ENCODE measurements at places on chromosomes 1 and 21.

- no peak for DNase-seq
Observed at GRCh38 chr1:41582351-41582750, 97.9 kb upstream of the EDN2 start.

GRCh38 chr1:235932090-235932510, 65.4 kb upstream of the LYST start:
- no peak for DNase-seq

DNA sequence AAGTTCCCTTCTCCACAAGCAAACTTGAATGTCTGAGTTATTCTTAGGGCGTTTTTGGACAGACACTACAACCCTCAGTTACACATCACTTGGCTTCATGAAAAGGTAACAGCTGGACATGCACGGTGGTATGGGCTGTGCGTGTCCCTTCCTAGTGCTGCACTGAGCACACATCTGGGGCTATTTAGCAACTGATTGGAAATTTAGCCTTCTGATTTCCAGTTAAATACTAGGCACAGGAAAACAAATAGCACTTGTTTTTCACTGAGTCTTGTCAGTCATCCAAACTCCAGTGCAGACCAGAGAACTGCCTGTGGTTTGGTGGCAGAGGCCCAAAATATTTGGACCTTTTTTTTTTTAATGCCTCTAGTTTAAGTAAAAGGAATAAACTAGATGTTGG, 134.7 kb downstream of the TGFBR3 start:
- DNase-seq, result no peak

DNA sequence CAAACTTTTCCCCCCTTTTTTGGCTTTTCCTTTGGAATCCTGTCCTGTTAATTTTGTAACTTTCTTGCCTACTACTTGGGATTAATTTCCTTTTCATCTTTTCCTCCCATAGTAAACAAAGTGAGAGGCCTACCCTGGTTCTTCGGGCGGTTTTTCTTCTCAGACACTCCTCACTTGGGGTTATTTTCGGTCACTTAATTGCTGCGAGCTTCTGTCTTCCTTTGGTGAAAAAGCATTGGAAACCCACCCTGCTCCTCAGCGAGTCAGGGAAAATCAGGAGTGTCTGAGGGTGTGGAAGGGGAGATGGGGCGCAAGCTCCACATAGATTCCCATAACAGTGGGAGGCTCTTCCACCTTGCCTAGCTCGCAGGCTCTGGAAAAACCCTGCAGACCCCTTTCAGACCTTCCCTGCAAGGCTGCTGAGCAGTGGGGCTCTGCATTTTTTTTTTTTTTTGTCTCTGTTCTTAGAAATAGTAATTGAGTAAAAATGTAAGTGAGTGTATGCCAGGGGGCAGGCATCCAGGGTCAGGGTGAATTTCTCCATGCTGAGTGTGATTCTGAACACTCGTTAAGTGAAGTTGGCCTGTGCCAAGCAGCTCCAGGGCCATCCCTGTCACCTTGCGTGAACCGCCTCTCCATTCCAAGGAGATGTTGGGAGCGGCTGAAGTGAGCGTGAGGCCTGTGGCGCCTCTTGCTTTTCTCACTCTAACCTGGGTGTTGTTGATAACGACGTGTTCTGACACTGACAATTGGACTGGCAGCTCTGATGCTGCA, 20.3 kb downstream of the TGFB2 start:
- no peak for DNase-seq

- DNase-seq, result no peak
Observed at GRCh38 chr1:34761176-34761761, 1.7 kb downstream of the GJB4 start.

DNA sequence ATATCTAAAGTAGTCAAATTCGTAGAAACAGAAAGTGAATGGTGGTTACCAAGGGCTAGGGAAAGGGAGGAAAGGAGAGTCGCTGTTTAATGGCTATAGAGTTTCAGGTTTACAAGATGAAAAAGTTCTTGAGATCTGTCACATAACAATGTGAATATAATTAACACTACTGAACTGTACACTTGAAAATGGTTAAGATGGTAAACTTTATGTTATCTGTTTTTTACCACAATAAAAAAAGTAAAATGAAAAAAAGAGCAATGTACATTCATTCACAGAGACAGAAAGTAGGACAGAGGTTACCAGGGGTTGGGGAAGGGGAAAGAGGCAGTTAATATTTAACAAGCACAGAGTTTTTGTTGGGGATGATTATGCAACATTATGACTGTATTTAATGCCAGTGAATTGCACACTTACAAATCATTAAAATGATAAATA, 53.3 kb upstream of the SEC16B start:
- DNase-seq, result no peak

- no peak for DNase-seq
Observed at GRCh38 chr21:45932922-45933502, 48.6 kb upstream of the COL6A1 start.

DNA sequence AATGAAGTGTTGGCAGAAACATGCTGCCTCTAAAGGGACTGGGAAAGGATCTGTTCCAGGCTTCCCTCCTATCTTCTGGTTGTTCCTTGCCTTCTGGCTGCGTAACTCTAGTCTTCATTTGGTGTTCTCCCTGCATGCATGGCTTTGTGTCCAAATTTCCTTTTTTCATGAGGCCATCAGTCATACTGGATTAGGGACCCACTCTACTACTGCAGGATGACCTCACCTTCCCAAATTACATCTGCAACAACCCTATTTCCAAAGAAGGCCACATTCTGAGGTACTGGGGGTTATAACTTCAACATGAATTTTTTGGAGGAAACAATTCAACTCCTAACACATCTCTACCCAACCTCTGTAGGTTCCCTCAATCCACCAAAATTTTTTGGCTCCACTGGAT, 26.3 kb downstream of the MR1 start:
- DNase-seq, result no peak

All from activated CD8-positive, alpha-beta memory T cell treated with anti-CD3 and anti-CD28 coated beads for 4 hours (primary cell).